ENCODE measurements at places on chromosomes 4 and X. TPM values are rescaled to one million over a fixed set of nuclear protein-coding genes. Genes with fewer than 3 reads are reported as not detected.

The GLRA2 gene
- total RNA-seq: not detected

The P2RY8 gene
- total RNA-seq: not detected

The PROM1 gene
- not detected for total RNA-seq

The BEX1 gene
- total RNA-seq: not detected

The USP26 gene
- not detected for total RNA-seq

The NSUN7 gene
- total RNA-seq: 18.5 TPM

The LRAT gene
- total RNA-seq: 0.68 TPM

The MAGEB6 gene
- not detected for total RNA-seq

DNA sequence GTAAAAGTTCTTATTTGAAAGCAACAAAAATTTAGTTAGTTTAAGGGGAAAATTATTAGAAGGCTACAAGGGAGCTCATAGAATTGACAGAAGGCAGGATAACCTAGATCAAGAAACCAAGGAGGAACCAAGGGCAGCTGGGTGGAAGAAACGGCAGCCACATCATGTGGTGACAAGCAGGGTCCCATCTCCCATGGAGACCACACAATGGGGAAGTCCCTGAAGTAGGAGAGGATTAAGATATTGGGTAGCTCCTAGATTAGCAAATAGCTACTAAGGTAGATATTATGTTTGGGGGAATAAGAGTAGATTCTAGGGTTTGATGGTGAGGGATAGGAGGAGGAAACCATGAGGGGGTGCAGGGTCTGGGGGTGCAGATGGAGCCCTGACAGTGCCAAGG, 48.0 kb upstream of the TMEM154 start:
- H3K27me3 ChIP-seq: no peaks in the 10 kb centered on the region
- H3K4me1 ChIP-seq: no peaks in the 10 kb centered on the region
- H3K27ac ChIP-seq: no peak overlapping the region
- no peak for DNase-seq
- H3K36me3 ChIP-seq: no peaks in the 10 kb centered on the region

DNA sequence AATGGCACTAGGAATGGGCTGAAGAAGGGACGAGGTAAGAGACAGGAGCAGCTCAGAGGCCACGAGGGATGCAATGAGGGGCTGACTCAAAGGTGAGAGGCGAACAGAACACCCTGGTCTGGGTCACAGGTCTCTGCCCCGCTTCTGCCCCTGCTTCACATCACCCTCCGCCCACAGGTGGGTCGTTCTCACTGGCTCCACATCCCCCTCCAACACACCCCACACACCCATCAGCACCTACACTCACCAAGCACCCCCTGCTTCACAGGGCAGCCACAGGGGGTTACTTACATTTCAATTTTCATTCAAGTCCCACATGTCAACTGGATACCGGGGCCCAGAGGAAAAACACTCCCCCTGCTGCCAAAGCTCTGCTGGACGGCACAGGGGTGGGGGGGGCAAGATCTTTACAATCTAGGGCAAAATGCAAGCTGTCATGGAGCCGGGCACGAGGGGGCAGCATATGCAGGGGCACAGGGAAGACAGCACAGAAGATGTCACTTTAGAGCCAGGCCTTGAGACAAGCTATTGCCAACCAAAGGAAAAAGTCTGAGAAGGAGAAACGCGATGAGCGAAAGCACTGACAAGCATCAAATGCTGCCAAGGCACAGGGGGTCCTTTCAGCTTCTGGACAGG, 94.0 kb downstream of the AFAP1 start:
- H3K36me3 ChIP-seq: peaks cover 6% of the 10 kb centered on the region
- H3K27ac ChIP-seq: peak overlapping the region; percentile 96

GRCh38 chr4:18844726-18845125, 823.2 kb upstream of the LCORL start:
- no peak overlapping the region for H3K4me3 ChIP-seq
- no peak for DNase-seq
- no peaks in the 10 kb centered on the region for H3K36me3 ChIP-seq

- DNase-seq: no peak
- H3K36me3 ChIP-seq: no peaks in the 10 kb centered on the region
- no peak overlapping the region for H3K4me3 ChIP-seq
- H3K4me1 ChIP-seq: no peaks in the 10 kb centered on the region
These were observed 2.7 kb upstream of the PF4V1 start for GRCh38 chr4:73850261-73850970.

GRCh38 chrX:100440006-100440405, 29.9 kb upstream of the PCDH19 start:
- peaks cover 31% of the 10 kb centered on the region for H3K4me1 ChIP-seq
- no peak for DNase-seq
- H3K36me3 ChIP-seq: no peaks in the 10 kb centered on the region
- H3K27me3 ChIP-seq: no peaks in the 10 kb centered on the region
- no peak overlapping the region for H3K27ac ChIP-seq

DNA sequence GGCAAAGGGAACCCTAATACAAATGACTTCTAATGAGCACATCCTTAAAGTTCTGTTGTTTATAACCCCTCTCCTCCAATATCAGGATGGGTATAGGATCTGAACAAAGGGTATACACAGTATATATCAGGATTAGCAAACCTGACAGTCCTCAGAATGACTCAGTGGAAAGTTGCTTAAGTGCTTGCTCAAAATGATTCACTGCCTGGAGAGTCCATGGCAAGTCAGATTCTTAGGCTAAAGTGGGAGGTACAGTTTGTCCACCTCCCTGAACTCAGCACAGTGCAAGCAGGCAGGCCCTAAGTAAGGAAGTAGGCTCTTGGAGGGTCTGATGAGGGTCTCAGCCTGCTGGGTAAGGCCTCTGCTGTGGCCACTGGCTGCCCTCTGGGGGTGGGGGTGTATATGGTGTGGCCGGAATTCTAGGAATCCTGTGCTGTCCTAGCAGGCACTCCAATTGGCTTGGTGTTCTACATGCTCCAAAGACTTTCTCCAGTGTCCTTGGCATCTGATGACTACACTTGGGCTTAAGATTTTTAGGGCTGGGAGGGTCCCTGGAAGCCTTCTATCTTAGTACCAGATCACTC, 54.3 kb downstream of the CHRDL1 start:
- H3K4me3 ChIP-seq: no peak overlapping the region
- DNase-seq: peak; percentile 85
- H3K36me3 ChIP-seq: no peaks in the 10 kb centered on the region
- H3K27me3 ChIP-seq: no peaks in the 10 kb centered on the region
- H3K27ac ChIP-seq: peak overlapping the region; percentile 45

GRCh38 chr4:54256491-54257486, 27.7 kb downstream of the PDGFRA start:
- H3K4me3 ChIP-seq: no peak overlapping the region
- no peaks in the 10 kb centered on the region for H3K4me1 ChIP-seq
- no peaks in the 10 kb centered on the region for H3K36me3 ChIP-seq

DNA sequence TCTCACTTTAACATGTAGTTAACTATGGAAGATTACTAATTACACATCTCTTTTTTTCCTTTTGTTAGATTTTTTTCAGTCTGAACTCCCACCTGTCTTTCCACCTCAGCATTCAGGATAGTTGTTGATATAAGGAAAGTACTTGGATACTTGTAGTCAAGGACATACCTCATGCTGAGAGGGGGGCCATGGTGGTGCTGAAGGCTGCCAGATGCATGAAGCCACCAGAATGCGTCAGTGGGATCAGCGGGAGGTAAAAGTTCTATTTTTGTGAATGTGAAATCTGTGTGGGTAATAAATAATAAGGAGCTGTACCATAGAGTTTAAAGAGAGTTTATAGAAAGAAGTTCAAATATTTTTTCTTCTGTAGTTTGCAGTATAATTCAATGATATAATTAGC, 13.1 kb upstream of the NDST4 start:
- no peaks in the 10 kb centered on the region for H3K27me3 ChIP-seq
- no peak overlapping the region for H3K27ac ChIP-seq
- no peaks in the 10 kb centered on the region for H3K4me1 ChIP-seq
- no peak overlapping the region for H3K4me3 ChIP-seq

DNA sequence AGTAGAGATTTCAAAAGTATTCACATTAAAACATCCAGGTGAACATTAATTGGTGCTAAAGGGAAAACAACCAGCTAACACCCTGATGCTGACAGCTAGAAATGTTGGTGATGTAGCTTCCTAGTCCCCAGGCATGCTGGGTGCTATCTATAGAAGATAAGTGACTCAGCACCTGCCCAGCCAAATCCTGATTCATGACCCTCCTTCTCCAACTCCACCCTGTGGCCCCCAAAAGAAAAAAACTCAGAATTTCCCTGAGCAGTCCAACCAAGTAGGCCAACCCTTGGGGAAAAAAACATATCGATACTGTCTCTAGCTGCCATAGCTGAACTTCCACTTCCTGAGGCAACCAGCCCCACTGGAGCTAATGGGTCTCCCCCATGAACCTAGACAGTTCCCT, 197.6 kb upstream of the KLF3 start:
- DNase-seq: no peak
- H3K27me3 ChIP-seq: no peaks in the 10 kb centered on the region
- no peaks in the 10 kb centered on the region for H3K36me3 ChIP-seq

DNA sequence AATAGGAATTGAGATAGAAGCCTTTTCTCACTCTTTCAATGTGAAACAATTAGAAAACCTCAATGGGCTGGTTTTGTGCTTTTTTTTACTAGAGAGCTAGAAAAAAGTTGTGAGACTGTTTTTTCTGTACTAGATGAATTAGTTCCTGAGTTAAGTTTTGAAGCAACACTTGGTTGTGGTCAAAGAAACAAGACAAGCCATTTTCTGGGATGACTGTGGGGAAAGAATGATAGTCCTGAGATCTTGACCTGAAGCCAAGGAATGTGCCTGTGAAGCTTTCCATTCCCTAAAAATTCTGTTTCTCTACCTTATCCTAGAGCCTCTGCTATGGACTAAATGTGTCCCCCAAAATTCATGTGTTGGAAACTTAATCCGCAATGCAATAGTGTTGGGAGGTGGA, 157.8 kb upstream of the TLL1 start:
- no peak overlapping the region for H3K27ac ChIP-seq
- H3K27me3 ChIP-seq: no peaks in the 10 kb centered on the region
- DNase-seq: no peak
- H3K4me3 ChIP-seq: no peak overlapping the region
- H3K36me3 ChIP-seq: no peaks in the 10 kb centered on the region

GRCh38 chr4:118718511-118719170, 33.4 kb downstream of the METTL14 start:
- DNase-seq: no peak
- no peaks in the 10 kb centered on the region for H3K36me3 ChIP-seq
- no peak overlapping the region for H3K27ac ChIP-seq
- no peaks in the 10 kb centered on the region for H3K4me1 ChIP-seq
- no peak overlapping the region for H3K4me3 ChIP-seq
- H3K27me3 ChIP-seq: no peaks in the 10 kb centered on the region

- peaks cover 25% of the 10 kb centered on the region for H3K4me1 ChIP-seq
- no peaks in the 10 kb centered on the region for H3K27me3 ChIP-seq
- no peak for DNase-seq
- no peak overlapping the region for H3K4me3 ChIP-seq
These were observed 52.2 kb downstream of the ABCG2 start for GRCh38 chr4:88106205-88106604.

GRCh38 chr4:185657183-185657582, 121.9 kb upstream of the PDLIM3 start:
- H3K27ac ChIP-seq: no peak overlapping the region
- no peak overlapping the region for H3K4me3 ChIP-seq
- no peaks in the 10 kb centered on the region for H3K36me3 ChIP-seq
- no peaks in the 10 kb centered on the region for H3K4me1 ChIP-seq
- no peak for DNase-seq

- DNase-seq: peak; percentile 35
- no peaks in the 10 kb centered on the region for H3K27me3 ChIP-seq
- H3K36me3 ChIP-seq: no peaks in the 10 kb centered on the region
- H3K4me1 ChIP-seq: no peaks in the 10 kb centered on the region
- no peak overlapping the region for H3K4me3 ChIP-seq
These were observed 42.4 kb upstream of the SLC2A9 start for GRCh38 chr4:10063544-10064300.

GRCh38 chr4:173466101-173466500, 63.9 kb downstream of the HAND2 start:
- no peak for DNase-seq
- H3K27me3 ChIP-seq: no peaks in the 10 kb centered on the region
- H3K4me3 ChIP-seq: no peak overlapping the region
- H3K4me1 ChIP-seq: no peaks in the 10 kb centered on the region

DNA sequence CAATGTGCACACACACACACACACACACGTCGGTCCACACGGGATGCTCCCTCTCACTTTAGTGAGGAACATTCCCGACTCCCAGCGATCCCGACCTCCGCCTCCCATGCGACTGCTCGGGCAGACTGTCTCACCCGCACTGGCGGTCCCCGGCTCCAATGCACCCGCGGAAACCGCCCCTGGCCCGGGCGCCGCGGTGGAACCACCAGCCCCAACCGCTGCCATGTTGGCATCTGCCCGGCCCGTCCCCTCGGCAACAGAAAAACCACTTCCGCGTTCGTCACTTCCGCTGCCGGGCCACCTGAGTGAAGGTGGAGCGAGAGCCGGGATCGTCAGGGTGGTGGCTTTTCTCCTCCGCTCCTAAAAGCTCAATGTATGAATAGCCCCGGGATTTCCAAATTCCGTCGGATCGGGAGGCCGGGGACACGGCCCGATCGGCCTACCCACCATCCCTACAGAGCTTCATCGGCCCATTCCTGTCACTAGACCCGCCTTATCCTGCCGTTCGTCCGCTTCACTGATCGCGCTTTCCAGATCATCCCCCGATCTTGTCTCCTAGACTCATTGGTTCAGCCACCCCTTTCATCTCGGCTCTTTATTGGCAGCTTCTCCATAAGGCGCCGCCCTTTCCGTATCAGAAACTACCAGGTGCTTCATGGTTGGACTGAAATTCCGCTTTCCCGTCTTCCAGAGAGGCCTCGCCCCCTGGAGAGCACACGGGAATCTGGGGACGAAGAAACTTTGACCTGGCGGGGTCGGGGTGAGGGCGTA, at the start of gene SLC35A2:
Gene SLC35A2, minus strand, starts transcription at position 235 of the 771 bp plus-strand sequence. Its CDS starts 10 bp downstream, at position 225.
- no peaks in the 10 kb centered on the region for H3K36me3 ChIP-seq
- H3K27me3 ChIP-seq: no peaks in the 10 kb centered on the region
- peak within 1 kb of the TSS; percentile 62 for H3K4me3 ChIP-seq
- DNase-seq: peak; percentile 77

DNA sequence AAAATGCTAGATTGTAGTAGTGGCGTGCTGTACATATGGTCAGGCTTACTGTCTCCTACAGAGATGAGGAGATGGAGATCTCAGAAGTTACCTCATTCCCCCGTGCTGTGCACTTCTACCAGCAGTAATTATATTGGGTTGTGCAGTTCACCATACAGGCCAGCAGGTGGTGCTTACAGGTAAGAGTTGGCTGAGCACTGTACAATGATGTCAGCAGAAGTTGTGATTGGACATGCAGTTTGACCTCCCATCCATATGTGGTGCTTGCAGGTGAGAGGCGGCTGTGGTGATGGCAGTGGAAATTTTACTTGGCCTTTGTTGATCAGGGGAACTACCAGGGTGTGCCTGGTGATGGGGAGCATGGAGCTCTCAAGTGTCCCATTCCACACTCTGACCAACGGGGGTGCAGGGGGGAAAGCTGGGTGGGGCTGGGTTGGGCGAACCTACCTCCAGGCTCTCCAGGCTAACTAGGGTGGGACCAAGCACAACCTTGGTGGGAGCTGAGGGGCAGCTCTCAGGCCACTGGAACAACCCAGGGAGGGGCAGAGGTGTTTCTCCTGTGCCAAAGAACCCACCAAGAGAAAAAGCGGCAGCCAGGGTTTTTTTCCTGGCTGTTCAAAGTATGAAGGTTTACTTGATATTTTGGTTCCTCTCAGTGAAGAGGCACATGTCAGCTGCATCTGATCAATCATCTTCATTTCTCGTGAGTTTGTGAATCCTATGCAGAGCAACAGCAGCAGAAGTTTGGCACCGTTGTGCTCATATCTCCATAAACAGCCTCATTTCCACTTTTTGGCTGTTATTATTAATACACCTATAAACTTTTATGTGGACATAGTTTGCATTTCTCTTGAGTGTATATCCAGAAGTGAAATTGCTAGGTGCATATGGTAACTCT, 73.8 kb upstream of the FREM3 start:
- H3K36me3 ChIP-seq: no peaks in the 10 kb centered on the region
- peak; percentile 35 for DNase-seq
- no peak overlapping the region for H3K27ac ChIP-seq
